Osteocyte (in vitro differentiated cells): ENCODE measurements at places on chromosomes 1 and 21. TPM values are rescaled to one million over a fixed set of nuclear protein-coding genes. Genes with fewer than 3 reads are reported as not detected.

CNN3 gene
- 223 and 238 TPM in 2 replicates for total RNA-seq

RCAN1 gene
- 61.5 and 68.5 TPM in 2 replicates for total RNA-seq

F3 gene
- 11.2 and 12.1 TPM in 2 replicates for total RNA-seq

SUMO3 gene
- 69.6 and 74.9 TPM in 2 replicates for total RNA-seq

NBPF8 gene
- total RNA-seq: 21.0 and 21.3 TPM in 2 replicates

WDR3 gene
- total RNA-seq: 24.0 TPM in 2 replicates

ERI3 gene
- total RNA-seq: 54.3 and 58.6 TPM in 2 replicates

MATN1 gene
- total RNA-seq: 0.39 and 0.99 TPM in 2 replicates

OR6K3 gene
- total RNA-seq: not detected in 2 replicates

FLG2 gene
- total RNA-seq: not detected in 2 replicates

PAPPA2 gene
- total RNA-seq: 0.35 TPM in 1 of 2 replicates, not detected in the other

ZMYM1 gene
- 16.9 and 17.2 TPM in 2 replicates for total RNA-seq

LRRC71 gene
- total RNA-seq: 0.18 and 0.35 TPM in 2 replicates

FNDC5 gene
- 2.0 and 3.2 TPM in 2 replicates for total RNA-seq

ZFP69B gene
- total RNA-seq: 6.7 TPM in 2 replicates

CNTN2 gene
- not detected in 2 replicates for total RNA-seq

OLIG2 gene
- total RNA-seq: 0.37 and 0.56 TPM in 2 replicates

OR2G6 gene
- total RNA-seq: not detected in 2 replicates

HDGF gene
- total RNA-seq: 213 and 219 TPM in 2 replicates

KIF14 gene
- 2.6 and 2.8 TPM in 2 replicates for total RNA-seq

TNFRSF18 gene
- not detected in 2 replicates for total RNA-seq

BTG3 gene
- 21.1 and 21.5 TPM in 2 replicates for total RNA-seq

S100A7 gene
- total RNA-seq: not detected in 2 replicates

TCP10L gene
- 0.21 and 1.3 TPM in 2 replicates for total RNA-seq

TTLL10 gene
- total RNA-seq: not detected in 2 replicates

RYR2 gene
- 0.03 and 0.05 TPM in 2 replicates for total RNA-seq

SLC35A3 gene
- total RNA-seq: 14.0 and 21.3 TPM in 2 replicates

LCA5L gene
- total RNA-seq: 1.1 and 1.4 TPM in 2 replicates

AKNAD1 gene
- 0.70 and 1.1 TPM in 2 replicates for total RNA-seq

CHI3L2 gene
- not detected in 2 replicates for total RNA-seq

MAP3K21 gene
- total RNA-seq: 0.11 TPM in 1 of 2 replicates, not detected in the other

PRAMEF4 gene
- not detected in 2 replicates for total RNA-seq

PGLYRP4 gene
- not detected in 2 replicates for total RNA-seq

ICOSLG gene
- 9.6 and 10.5 TPM in 2 replicates for total RNA-seq

C2CD4D gene
- not detected in 2 replicates for total RNA-seq

PRAMEF14 gene
- total RNA-seq: not detected in 2 replicates

RHOU gene
- 2.3 and 2.4 TPM in 2 replicates for total RNA-seq

ZNF593OS gene
- not detected in 2 replicates for total RNA-seq

CD52 gene
- total RNA-seq: not detected in 2 replicates

KRTAP19-3 gene
- total RNA-seq: not detected in 2 replicates

UTS2 gene
- not detected in 2 replicates for total RNA-seq

C4BPA gene
- total RNA-seq: not detected in 2 replicates

RXRG gene
- not detected in 2 replicates for total RNA-seq

TRIM46 gene
- total RNA-seq: 6.1 and 7.7 TPM in 2 replicates

OR2L2 gene
- 0.08 and 0.13 TPM in 2 replicates for total RNA-seq

GBP7 gene
- not detected in 2 replicates for total RNA-seq

DENND1B gene
- 10.1 and 10.2 TPM in 2 replicates for total RNA-seq

NUAK2 gene
- total RNA-seq: 4.3 and 4.5 TPM in 2 replicates

CFHR3 gene
- 0.42 and 0.54 TPM in 2 replicates for total RNA-seq

FCRL5 gene
- not detected in 2 replicates for total RNA-seq

PDXK gene
- 96.7 and 106 TPM in 2 replicates for total RNA-seq

SAMD11 gene
- total RNA-seq: 16.6 and 19.5 TPM in 2 replicates

MPL gene
- total RNA-seq: not detected in 2 replicates

TSNAX gene
- total RNA-seq: 44.1 and 45.2 TPM in 2 replicates

C1orf105 gene
- not detected in 2 replicates for total RNA-seq

NBPF6 gene
- not detected in 2 replicates for total RNA-seq

LRIG2 gene
- total RNA-seq: 13.8 and 14.5 TPM in 2 replicates
